ENCODE measurements at places on chromosomes 1 and 21. TPM values are rescaled to one million over a fixed set of nuclear protein-coding genes. Genes with fewer than 3 reads are reported as not detected.

The SMIM11 gene
- total RNA-seq: 2.3 TPM

The SLC44A5 gene
- 1.1 TPM for total RNA-seq

The TMEM269 gene
- total RNA-seq: 0.23 TPM

The CR1L gene
- not detected for total RNA-seq

- no peaks in the 10 kb centered on the region for H3K27me3 ChIP-seq
- H3K4me1 ChIP-seq: no peaks in the 10 kb centered on the region
- DNase-seq: no peak
Measured at GRCh38 chr1:210496063-210496462, 167.4 kb downstream of the HHAT start.

DNA sequence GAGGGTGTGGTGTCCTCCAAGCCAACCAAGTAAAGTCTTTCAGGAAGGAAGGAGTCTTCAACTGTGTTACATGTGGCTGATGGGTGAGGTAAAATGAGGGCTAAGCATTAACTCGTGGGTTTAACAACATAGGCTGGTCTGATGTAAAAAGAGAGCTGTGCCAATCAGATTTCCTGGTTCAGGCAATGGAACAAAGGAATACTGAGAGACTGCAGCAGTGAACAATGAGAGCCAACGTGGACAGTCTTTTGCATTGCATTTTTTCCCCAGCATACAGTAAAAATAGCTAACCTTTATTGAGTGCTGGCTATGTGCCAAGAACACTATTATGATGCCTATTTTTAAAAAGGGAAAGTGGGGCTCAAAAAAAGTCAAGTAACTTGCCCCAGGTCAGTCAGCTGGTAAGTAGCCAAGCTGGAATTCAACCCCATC is 31.1 kb downstream of the DLGAP3 start:
- no peaks in the 10 kb centered on the region for H3K36me3 ChIP-seq
- H3K27me3 ChIP-seq: no peaks in the 10 kb centered on the region
- H3K4me1 ChIP-seq: no peaks in the 10 kb centered on the region
- no peak overlapping the region for H3K4me3 ChIP-seq
- H3K27ac ChIP-seq: no peak overlapping the region
- no peak for DNase-seq

DNA sequence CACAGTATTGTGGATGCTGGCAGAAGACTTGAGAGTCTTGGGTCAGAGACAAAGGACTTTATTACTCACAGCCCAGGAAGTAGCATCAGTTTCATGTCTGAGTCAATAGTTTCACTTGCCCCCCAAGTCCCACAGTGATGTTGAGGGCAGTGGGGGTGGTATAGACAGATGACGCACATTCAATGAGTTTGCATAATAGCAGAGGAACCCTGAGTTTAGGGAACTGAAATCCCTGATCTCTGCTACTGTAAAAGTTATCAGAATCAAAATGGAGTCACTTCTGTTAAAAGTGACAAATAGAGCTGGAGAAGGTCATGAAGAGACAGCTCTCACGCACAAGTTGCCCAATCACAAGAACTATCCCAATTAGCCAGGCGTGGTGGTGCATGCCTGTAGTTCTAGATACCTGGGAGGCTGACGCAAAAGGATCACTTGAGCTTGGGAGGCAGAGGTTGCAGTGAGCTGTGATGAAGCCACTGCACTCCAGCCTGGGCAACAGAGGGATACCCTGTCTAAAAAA is 11.5 kb upstream of the HCRTR1 start:
- H3K4me1 ChIP-seq: no peaks in the 10 kb centered on the region
- H3K4me3 ChIP-seq: no peak overlapping the region
- no peak for DNase-seq
- H3K27ac ChIP-seq: no peak overlapping the region
- no peaks in the 10 kb centered on the region for H3K36me3 ChIP-seq

DNA sequence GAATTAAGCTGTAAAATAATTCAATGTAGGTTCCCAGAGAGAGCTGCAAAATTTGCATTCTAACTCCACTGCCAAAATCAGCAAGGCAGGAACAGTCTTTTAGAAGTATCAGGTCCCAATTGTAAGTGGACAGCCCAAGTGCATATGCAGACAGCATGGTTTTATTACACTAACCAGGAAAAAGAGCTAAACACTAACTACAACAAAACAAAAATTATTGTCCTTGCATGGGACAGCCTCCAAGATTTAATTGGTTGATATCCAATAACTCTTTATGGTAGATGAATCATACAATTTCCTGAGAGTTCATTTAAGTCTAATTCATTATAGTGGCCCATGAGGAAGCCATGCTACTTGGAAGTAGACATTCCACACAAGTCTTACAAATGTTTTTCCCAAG is 154.3 kb upstream of the ZNF648 start:
- no peak overlapping the region for H3K27ac ChIP-seq
- no peak for DNase-seq
- H3K4me1 ChIP-seq: no peaks in the 10 kb centered on the region
- H3K36me3 ChIP-seq: no peaks in the 10 kb centered on the region
- no peak overlapping the region for H3K4me3 ChIP-seq

- no peaks in the 10 kb centered on the region for H3K4me1 ChIP-seq
- no peaks in the 10 kb centered on the region for H3K36me3 ChIP-seq
- H3K27ac ChIP-seq: no peak overlapping the region
- H3K4me3 ChIP-seq: no peak overlapping the region
Measured at GRCh38 chr1:99232172-99232571, 32.1 kb upstream of the PLPPR4 start.

DNA sequence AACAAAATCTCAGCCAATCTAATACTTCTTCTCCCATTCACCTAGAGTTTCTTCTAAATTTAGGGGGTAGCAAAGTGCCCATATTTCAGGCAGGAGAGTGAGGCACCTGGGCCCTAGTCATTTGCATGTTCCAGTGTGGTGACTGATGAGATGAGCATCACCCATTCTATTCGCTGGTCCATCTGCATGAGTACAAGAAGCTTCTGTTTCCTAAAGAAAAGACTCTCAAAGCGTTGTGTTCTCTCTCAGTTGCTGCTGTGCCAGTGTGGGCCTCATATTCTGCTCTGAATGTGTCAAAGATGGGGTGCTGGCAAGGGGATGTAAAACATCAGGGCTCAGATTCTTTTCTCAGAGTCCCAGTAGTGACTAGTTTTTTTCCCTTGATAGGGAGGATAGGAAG is 16.1 kb upstream of the DPYD start:
- H3K27me3 ChIP-seq: no peaks in the 10 kb centered on the region
- no peak for DNase-seq
- H3K4me1 ChIP-seq: no peaks in the 10 kb centered on the region
- H3K36me3 ChIP-seq: no peaks in the 10 kb centered on the region

GRCh38 chr1:19476450-19477190 is 8.7 kb downstream of the CAPZB start:
- H3K27me3 ChIP-seq: no peaks in the 10 kb centered on the region
- H3K36me3 ChIP-seq: no peaks in the 10 kb centered on the region
- H3K4me3 ChIP-seq: no peak overlapping the region
- H3K4me1 ChIP-seq: no peaks in the 10 kb centered on the region
- no peak for DNase-seq

- H3K4me3 ChIP-seq: no peak overlapping the region
- peaks cover 25% of the 10 kb centered on the region for H3K4me1 ChIP-seq
- H3K27me3 ChIP-seq: no peaks in the 10 kb centered on the region
- peaks cover 34% of the 10 kb centered on the region for H3K36me3 ChIP-seq
- H3K27ac ChIP-seq: no peak overlapping the region
- DNase-seq: no peak
Measured at GRCh38 chr1:39564941-39565340, 11.6 kb downstream of the PABPC4 start.

GRCh38 chr1:39574646-39575045 is 1.9 kb downstream of the PABPC4 start:
- peak overlapping the region; percentile 84 for H3K4me3 ChIP-seq
- DNase-seq: no peak
- no peaks in the 10 kb centered on the region for H3K36me3 ChIP-seq
- no peaks in the 10 kb centered on the region for H3K27me3 ChIP-seq
- H3K27ac ChIP-seq: peak overlapping the region; percentile 75
- peaks cover 17% of the 10 kb centered on the region for H3K4me1 ChIP-seq

DNA sequence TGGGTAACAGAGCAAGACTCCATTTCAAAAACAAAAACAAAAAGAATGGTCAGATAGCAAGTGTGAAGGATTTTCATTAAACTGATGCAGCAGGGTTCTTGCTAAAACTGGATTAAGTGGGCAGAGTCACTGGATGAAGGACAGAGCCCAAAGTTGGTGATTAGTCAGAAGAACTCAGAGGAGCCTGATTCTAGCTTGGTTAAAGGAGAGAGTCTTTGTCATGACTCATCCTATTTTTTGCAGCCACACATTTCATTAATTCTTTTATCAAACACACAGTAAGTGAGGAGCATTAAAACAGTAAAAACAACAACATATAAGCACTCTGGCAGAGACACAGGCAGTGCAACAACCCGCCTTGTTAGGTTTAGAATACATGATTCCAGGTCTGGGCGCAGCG is 56.0 kb upstream of the EDARADD start:
- no peaks in the 10 kb centered on the region for H3K27me3 ChIP-seq
- peaks cover 23% of the 10 kb centered on the region for H3K4me1 ChIP-seq
- H3K27ac ChIP-seq: no peak overlapping the region
- no peak overlapping the region for H3K4me3 ChIP-seq
- no peaks in the 10 kb centered on the region for H3K36me3 ChIP-seq

GRCh38 chr1:51442198-51442597 is 76.9 kb downstream of the EPS15 start:
- H3K4me3 ChIP-seq: no peak overlapping the region
- DNase-seq: no peak
- no peak overlapping the region for H3K27ac ChIP-seq

- no peaks in the 10 kb centered on the region for H3K36me3 ChIP-seq
- no peaks in the 10 kb centered on the region for H3K4me1 ChIP-seq
- DNase-seq: no peak
- H3K4me3 ChIP-seq: peak overlapping the region; percentile 30
- no peak overlapping the region for H3K27ac ChIP-seq
- no peaks in the 10 kb centered on the region for H3K27me3 ChIP-seq
Measured at GRCh38 chr1:88462096-88462487, 222.0 kb upstream of the PKN2 start.

All from pancreas (tissue), 10 donors.